Left colon (tissue), 2 donors: ENCODE measurements at places on chromosomes 13 and 19. TPM values are rescaled to one million over a fixed set of nuclear protein-coding genes. Genes with fewer than 3 reads are reported as not detected.

The MYH14 gene
- total RNA-seq, result 455 TPM

The TEX26 gene
- not detected for total RNA-seq

The NEK5 gene
- 0.20 TPM for total RNA-seq

The ZNF90 gene
- 3.4 TPM for total RNA-seq

GRCh38 chr13:110652764-110653163 lies 37.4 kb downstream of the NAXD start:
- DNase-seq, result no peak

- DNase-seq, result no peak
These were observed 12.1 kb upstream of the MYCBP2 start for GRCh38 chr13:77338961-77339401.

GRCh38 chr13:45320876-45321629 lies 19.9 kb downstream of the TPT1 start:
- no peak for DNase-seq

- DNase-seq, result peak; percentile 73
These were observed 14.9 kb downstream of the LAIR2 start for GRCh38 chr19:54517483-54517882.

GRCh38 chr13:97108530-97108900 lies 113.6 kb upstream of the MBNL2 start:
- DNase-seq, result no peak

DNA sequence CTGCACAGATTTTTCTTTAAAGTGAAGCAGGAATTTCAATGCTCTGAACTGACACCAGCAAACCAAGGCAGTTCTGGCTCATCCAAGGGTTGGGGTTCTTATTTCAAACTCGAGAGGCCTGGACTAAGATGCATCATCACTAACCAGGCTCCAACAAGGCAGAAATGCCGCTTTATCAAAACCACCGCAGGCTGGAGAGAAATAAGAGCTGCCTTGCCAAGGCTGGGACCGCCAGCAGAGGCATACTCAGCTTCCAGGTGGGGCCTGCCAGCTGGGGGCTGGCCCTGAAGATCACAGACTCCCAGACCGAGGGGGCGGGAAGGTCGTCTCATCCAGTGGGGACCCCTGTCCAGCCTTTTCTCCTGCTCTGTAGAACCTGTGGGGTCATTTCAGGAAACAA lies 37.4 kb upstream of the GAS6 start:
- no peak for DNase-seq

DNA sequence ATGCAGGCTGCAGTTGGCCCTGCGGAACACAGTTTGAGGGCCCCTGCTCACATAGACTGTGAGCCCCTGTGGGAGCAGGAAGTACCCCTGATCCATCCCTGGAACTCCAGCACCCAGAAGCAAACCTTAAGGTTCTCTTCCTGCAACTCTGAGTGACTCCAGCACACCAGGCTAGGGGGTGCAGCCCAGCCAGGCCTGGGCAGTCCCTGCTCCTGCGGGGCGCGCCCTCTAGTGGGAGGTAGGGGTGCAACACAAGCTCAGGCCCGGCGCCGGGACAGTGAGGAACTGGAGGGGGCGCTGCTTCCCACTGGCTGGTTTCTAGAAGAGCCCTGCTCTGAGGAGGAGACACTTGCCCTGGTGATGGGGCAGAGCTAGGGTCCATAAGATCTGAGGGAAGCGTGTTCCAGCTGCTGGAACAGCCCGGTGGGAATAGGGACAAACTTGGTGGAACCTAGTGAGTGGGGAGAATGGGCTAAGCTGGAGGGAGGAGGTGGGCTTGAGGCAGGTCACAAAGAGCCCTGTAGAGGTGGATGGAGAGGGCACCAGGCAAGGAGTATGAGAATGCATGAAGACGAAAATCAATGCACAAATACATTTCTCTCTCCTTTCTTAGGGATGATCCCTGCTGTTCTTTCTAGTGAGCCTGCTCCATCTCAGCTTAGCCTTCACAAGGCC lies 5.0 kb downstream of the ZSCAN5A start:
- peak; percentile 39 for DNase-seq

- no peak for DNase-seq
These were observed 21.1 kb downstream of the ZNF274 start for GRCh38 chr19:58203814-58204475.

- DNase-seq, result no peak
These were observed 1392.0 kb upstream of the ATXN8OS start for GRCh38 chr13:68715651-68716050.

DNA sequence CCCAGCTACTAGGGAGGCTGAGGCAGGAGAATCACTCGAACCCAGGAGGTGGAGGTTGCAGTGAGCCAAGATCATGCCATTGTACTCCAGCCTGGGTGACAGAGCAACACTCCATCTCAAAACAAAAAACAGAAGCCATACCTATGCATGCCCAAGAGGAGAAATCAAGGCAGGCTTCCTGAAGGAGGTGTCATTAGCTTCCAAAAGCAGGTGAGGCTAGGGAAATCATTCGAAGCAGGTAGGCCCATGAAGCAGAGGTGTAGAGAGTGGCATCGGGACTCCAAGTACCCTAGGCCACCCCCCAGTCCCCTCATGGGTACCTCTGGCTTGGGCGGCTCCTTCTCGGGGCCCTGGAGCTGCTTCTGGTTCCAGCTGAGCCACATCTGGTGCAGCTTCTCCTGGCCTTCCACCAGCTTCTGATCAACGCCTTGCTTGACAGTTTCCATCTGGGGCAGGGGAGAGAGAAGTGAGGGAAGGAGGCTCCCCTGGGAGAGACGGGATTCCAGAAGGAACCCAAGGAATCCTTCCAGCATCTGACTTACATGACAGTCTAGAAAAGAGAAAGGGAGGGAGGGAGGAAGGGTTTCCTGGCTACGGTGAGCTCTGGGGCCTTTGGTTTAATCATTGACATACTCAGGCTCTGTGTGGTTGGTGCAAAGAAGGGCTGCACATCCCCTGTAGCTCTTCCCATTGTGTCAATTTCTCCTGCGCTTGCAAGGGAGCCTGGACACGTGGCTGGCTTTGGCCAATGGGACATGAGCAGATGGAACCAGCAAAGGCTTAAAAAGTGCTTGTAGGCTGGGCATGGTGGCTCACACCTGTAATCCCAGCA lies 13.1 kb upstream of the TICAM1 start:
- DNase-seq, result no peak

GRCh38 chr13:51231456-51231855 lies 9.3 kb downstream of the FAM124A start:
- DNase-seq, result no peak

GRCh38 chr19:35774274-35775045 lies 904 bp upstream of the ARHGAP33 start:
- no peak for DNase-seq

DNA sequence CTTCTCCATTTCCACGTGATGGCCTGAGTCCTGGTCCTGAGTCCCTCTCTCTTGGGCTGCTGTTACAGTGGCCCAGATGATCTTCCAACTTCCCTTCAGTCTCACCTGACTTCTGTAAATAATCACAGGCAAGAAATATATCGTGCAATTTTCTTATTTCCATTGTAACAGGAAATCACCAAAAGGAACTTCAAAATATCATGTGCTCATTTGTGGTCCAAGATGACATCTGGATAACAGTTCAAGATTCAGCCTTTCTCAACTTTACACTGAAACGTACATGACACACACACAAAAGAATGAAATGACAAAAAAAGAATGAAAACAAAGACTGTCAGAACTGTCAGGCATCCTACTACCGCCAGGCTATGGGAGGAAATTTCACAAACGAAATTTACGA lies 22.0 kb upstream of the RAP2A start:
- DNase-seq, result no peak

- DNase-seq, result no peak
These were observed 19.9 kb upstream of the GDF15 start for GRCh38 chr19:18366021-18366435.

DNA sequence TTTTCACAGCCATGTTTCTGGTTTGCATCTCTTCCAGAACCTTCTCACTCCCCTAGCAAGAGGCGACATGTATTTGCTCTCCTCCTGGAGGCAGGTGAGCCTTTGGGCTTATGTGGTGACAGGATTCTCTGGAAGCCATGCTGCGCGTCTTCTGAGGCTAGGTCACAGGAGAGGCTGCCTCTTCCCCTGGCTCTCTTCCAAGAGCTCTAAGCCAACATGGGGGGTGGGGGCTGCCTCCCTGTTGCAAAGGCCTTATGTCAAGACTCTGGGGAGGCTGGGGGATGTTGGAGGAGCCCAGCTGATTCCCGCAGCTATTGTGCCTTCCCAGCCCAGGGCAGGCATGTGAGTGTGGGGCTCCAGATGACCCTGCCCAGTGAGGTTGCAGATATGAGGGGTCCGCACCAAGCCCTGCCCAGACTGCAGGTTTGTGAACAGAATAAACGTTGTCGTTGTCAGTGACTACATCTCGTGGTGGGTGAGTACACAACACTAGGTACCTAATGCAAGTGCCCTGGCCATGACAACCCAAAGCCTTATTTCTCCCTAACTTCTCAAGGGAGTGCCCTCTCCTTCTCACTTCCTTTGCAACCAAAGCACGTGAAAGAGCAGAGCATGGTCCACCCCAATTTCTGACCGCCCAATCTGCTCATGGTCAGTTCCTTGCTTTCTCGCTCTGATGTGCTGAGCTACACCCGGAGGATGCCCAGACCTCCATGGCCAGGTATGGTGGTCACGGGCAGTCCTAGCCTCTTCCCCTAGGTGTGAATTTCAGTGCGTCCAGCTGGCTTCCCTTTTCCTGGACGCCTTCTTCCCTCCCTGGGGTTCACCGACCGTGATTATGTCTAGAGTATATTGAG lies 44.9 kb downstream of the TEX29 start:
- DNase-seq, result no peak

- no peak for DNase-seq
These were observed 2.2 kb downstream of the FLT1 start for GRCh38 chr13:28492569-28493367.

GRCh38 chr13:38785042-38785441 lies 98.2 kb downstream of the FREM2 start:
- DNase-seq, result no peak

GRCh38 chr13:33193428-33193974 lies 92.1 kb downstream of the STARD13 start:
- no peak for DNase-seq

GRCh38 chr13:53783471-53783870 lies 754.9 kb downstream of the OLFM4 start:
- DNase-seq, result no peak

GRCh38 chr19:3102239-3103140 lies 8.3 kb downstream of the GNA11 start:
- no peak for DNase-seq

- DNase-seq, result no peak
These were observed 57.4 kb downstream of the TM9SF2 start for GRCh38 chr13:99558570-99559180.

DNA sequence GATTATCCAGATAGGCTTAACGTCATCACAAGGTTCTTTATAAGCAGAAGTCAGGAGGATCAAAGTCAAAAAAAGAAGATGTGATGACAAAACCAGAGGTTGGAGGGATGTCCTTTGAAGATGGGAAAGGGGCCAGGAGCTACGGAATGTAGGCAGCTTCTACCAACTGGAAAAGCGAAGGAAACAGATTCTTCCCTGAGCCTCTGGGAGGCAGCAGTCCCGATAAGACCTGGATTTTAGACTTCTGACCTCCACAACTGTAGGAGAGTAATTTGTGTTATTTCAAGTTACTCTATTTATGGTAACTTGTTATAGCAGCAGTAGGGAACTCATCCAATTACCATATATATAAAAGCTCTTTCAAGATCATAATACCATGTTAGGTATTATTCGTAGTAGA lies 98.8 kb upstream of the MYCBP2 start:
- no peak for DNase-seq
